ENCODE measurements at places on chromosomes 4 and X. TPM values are rescaled to one million over a fixed set of nuclear protein-coding genes. Genes with fewer than 3 reads are reported as not detected.

PLRG1 gene
- total RNA-seq = 43.6 TPM

PLK4 gene
- total RNA-seq = 3.5 TPM

PLAC8 gene
- total RNA-seq = 247 TPM

FGA gene
- total RNA-seq = not detected

NUDT11 gene
- total RNA-seq = 0.16 TPM

RS1 gene
- not detected for total RNA-seq

TRIM60 gene
- not detected for total RNA-seq

GNPDA2 gene
- 12.9 TPM for total RNA-seq

C4orf50 gene
- total RNA-seq = 0.54 TPM

DOK7 gene
- total RNA-seq = not detected

TMEM184C gene
- 13.7 TPM for total RNA-seq

NXF2 gene
- total RNA-seq = not detected

AFP gene
- total RNA-seq = not detected

SYTL5 gene
- not detected for total RNA-seq

CENPVL3 gene
- not detected for total RNA-seq

DGKK gene
- 0.96 TPM for total RNA-seq

RRH gene
- total RNA-seq = not detected

PTCHD1 gene
- not detected for total RNA-seq

NFKB1 gene
- total RNA-seq = 136 TPM

TMPRSS11B gene
- not detected for total RNA-seq

MSN gene
- 267 TPM for total RNA-seq

KLB gene
- not detected for total RNA-seq

H2BW2 gene
- total RNA-seq = not detected

SSX2B gene
- total RNA-seq = not detected

TXK gene
- total RNA-seq = 112 TPM

SEC24B gene
- total RNA-seq = 29.2 TPM

SLC6A14 gene
- not detected for total RNA-seq

KIT gene
- 0.22 TPM for total RNA-seq

ANOS1 gene
- total RNA-seq = not detected

DIPK2B gene
- not detected for total RNA-seq

ENPP6 gene
- not detected for total RNA-seq

USP26 gene
- total RNA-seq = not detected
